Stimulated activated CD4-positive, alpha-beta T cell treated with anti-CD3 and anti-CD28 coated beads, Interleukin-1b, Interleukin-23, amount 100 ng/mL, for 1 hour (primary cell): ENCODE measurements at places on chromosomes 5 and 9.

GRCh38 chr5:156456857-156457256 is 129.9 kb downstream of the SGCD start:
- DNase-seq: no peak

GRCh38 chr9:126377536-126377935 is 50.9 kb downstream of the MVB12B start:
- no peak for DNase-seq

GRCh38 chr5:163807781-163808180 is 302.4 kb downstream of the MAT2B start:
- DNase-seq: no peak

DNA sequence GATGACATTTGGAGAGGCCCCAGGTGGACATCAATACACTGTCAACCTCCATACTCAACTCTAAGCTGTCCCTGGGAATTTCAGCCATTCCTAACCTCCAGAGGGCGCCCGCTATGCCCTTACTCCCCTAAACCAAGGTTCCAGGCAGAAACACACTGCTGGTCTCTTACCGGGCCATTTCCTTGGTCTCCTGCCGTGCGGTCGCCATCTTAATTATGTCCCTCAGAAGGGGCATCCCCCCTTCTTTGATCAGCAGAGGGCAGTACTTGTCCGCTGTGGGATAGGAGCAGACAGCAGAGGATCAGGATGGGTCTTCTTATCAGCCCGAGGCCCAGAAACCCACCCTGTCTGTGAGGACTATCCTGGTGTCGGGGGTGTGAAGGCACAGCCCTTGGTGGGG is 9.3 kb upstream of the ZDHHC12 start:
- DNase-seq: no peak

GRCh38 chr9:32627394-32627954 is 8.0 kb downstream of the TAF1L start:
- DNase-seq: no peak

DNA sequence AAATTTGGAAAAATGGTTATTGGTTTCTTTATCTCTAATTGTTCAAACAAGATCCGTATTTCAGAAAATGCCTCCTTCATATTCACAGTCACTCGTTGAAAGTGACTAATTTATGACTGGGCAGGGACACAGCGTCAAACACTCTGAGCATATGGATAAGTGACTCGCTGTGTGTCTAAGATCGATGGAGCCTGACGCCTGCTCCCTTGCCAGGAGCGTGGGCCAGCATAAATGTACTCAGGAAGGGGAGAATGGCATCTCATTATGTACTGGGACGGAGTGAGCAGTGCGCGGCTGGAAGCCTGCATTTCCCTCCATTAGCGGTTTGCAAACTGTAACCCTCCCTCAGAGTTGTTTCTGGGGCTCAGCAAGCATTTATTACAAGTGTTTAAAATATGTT is 79.8 kb upstream of the CAST start:
- DNase-seq: no peak

GRCh38 chr9:107732781-107733522 is 243.4 kb upstream of the KLF4 start:
- no peak for DNase-seq

DNA sequence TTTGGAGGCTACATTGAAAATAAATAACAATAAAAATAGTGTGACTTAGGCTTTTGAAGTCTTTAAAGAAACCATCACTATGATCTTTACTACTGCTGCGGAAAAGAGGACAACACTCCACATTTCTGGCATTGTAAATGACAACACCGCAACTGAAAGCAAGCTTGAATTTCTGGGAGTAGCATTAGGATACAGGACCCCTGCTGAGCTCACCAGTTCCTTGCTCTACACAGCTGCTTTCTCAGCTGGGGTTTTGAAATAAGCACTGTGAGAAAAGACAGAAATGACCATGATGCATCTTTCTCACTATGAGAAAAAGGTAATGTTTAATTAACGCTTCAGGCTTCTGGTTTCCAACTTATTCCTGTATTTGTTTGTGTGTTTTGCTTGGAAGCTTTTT is 168.0 kb downstream of the TAF11L14 start:
- DNase-seq: no peak

- DNase-seq: no peak
These were observed 37.8 kb downstream of the EXOSC2 start for GRCh38 chr9:130731355-130731754.

DNA sequence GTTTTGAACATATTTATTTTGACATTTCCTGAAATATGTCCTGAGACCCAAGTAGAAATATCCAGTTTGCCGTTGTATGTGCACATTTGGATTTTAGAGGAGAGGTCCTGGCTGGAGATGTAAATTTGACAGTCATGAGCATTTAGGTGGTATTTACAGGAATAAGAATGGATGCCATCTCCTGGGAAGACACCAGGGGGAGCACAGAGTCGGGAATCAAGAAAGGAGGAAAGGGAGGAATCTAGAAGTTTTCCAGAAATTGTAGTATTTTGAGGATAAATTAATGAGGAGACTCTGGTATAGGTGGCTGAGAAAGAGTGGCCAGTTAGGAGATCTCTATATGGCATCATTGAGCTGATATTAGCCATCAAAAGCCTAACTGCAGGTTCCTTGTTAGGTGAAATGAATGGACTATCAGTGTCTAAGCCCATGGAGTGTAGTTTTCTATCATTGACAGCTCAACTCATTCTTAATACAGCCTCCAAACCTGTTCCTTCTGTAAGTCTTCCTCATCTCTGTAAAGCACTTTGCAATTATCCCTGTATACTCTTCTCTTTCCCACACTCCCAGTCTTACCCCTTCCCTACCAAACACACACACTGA is 7.2 kb downstream of the GAPT start:
- no peak for DNase-seq

DNA sequence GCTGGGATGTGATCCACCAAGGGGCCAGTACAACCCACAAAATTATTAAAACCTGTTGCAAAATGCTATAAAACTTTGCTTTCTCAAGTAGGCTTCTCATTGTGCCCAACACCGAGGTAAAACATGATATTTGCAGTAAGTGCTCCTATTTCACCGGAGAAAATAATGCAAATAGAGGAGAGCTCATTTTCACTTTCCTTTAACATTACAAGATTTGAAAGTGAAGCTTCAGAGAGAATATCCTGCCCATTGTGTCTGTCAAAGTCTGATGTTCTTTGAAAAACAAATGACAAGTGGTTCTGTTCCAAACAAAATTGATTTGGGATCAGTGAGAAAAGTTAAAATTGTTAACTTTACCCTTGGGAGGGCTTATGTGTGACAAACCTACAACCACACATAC is 287.1 kb downstream of the KCNN2 start:
- no peak for DNase-seq

- DNase-seq: no peak
These were observed 2.4 kb upstream of the RXRA start for GRCh38 chr9:134323741-134324358.

DNA sequence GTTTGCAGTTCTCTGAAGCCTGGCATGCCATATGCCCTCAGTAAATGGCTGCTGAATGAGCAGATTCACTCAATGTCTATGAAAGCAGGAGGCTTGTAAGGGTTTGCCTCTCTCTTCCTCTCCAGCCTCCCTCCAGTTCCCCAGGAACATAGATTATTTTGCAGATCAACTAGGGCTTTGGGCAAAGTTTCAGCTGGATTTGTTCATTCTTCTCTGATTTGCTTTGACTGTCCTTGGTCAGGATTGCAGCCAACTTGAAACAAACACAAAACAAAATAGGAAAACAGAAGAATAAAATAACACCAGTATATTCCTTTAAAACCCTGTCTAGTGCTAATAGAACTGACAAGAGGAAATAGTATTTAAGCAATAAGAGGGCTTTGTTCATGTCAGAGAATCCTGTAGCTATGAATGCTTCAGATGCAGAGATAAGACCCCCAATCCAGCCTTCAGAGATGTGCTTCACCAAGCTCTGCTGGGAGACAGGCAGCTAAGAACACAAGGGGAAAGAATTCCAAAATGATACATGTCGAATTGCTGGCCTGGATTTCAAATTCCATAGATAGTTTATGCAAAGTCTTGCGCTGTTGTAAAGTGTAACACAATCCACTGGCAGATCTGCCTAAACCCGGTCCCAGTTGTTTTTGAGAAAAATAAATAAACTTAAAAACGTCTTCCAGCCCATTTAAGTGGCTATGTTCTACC is 174.3 kb downstream of the PAPPA start:
- no peak for DNase-seq

- no peak for DNase-seq
These were observed 12.2 kb downstream of the TAS2R1 start for GRCh38 chr5:9617739-9618504.

DNA sequence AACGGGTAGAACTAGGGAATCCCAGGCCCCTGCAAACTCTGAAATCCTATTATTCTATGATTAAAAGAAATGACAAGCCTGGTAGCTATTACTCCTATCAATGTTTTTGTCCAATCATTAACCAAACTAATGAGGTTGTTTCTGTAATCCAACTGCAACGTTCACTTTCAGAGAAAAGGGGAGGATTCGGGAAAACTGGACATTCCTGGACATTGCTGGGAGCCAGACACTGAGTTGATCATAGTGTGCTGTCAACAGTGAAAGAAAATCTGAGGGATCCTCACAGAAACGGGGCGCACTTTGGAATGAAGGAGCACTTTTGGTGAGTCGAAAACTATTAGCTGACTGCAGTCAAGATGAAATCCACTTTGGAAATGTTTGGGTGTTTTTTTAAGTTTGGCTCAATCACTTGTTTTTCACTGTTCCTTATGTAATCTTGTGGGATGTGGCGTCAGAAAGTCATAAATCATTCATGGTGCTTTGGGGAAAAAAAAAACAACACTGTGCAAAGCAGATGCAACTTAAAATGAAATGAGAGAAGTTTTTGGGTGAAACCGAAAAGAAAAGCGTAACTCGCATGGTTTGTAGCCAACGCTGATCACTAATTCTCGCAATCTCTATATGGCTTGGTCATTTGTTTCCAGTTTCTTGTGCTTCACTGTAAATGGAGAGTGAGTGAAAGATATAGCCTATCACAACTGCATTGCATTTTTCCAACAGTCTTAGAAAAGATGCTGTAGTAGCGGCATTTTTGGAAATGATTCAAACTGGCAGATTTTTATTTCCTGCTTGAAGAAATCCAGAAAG is 51.2 kb upstream of the ADRA1B start:
- no peak for DNase-seq

GRCh38 chr5:174715804-174716203 is 8.6 kb upstream of the MSX2 start:
- DNase-seq: no peak

GRCh38 chr9:36834736-36835135 is 199.3 kb downstream of the PAX5 start:
- DNase-seq: no peak

DNA sequence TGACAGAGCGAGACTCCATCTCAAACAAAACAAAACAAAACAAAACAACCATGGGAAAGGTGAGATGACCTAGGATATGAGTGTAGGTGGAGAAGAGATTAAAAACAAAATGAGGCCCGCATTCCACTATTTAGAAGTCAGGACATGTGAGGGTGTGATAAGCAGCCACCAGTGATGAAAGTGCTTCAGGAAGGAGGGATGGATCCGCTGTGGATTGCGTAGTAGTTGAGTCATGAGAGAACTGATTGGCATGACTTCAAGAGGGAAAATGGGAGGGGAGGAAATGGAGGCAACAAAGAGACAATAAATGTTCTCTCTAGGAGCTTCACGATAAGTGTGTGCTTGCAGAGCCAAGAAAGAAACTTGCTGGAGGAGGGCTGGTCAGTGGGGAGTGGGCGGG is 367.6 kb downstream of the ARL15 start:
- DNase-seq: no peak

DNA sequence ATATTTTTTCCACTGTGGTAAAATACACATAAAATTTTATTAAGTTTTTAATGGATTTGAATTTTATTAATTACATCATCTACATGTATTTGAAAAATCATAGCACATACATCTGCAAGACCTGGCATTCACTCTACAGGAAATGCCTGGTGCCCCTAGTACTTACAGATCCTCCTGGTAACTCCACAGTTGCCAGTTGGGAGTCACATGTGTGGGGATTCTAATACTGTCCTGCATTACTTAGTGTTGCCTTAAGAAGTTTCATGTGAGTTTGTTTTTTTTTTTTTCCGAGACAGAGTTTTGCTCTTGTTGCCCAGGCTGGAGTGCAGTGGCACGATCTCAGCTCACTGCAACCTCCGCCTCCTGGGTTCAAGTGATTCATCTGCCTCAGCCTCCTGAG is 18.1 kb downstream of the KDM3B start:
- no peak for DNase-seq

DNA sequence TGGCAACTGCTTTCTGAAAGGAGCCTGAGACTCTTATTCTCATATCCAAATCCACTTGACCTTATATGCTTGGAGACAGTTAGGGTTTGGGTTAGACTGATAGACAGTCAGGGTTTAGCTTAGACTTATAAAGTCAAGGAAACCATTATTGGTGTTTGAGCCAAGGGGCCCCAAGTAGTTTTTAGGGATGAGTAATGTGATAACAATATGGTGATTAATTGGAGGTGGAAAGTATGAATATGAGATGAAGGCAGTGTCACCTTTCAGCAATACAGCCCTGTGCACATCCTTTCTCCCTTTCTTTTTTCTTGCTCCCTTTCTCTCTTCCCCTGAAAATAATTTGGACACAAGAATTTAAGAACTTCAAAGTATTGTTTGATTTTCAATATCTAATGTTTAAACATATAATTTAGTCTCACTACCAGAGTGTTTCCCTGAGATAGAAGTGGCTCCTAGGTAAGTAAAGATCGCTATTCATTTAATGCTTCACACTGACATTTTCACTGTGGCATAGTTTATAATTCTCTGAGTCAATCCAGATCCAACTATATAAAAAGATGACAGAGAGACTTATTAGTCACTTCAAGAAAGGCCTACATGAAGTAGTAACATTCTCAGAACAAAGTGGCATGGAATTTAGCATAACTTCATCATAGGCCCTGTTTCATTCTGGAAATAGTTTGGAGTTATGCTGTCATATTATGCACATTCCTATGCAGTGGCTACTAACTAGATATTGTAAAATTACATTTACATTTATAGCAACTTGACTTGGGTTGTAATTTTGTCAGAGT is 200.8 kb downstream of the CHSY3 start:
- DNase-seq: no peak

DNA sequence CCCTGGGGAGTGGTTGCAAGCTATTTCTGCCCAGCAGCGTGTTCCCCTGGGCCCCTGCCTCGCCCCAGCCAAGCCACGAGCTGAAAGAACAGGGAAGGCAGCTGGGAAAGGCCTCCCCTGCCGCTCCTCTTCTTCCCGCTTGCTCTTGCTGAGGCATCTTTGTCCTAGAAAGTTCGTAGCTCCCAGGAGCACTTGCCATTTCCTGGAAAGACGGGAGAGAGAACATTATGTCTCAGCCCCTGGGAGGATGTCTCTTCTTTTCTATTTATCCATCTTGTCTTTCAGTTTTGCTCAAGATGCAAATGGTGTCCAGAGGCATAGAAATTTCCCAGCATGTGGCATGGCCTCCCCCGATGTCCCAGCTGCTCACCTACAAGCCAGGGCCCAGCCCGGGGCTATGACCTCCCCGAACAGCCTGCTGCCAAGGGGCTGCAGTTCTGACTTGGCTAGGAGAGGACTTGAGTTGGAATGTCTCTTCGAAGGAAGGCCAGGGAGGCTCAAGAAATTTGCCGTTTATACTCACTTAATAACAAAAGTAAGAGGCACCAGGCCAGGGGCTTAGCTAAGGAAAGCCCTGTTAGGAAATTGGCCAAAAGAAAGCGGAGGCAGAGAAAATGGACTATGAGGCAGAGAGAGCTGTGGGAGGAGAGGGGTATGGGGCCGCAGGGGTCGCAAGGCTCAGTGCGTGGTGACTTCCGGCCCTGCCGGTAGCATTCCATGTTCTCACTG is 87.3 kb downstream of the LIFR start:
- DNase-seq: no peak

GRCh38 chr9:81879501-81879916 is 48.7 kb upstream of the SPATA31D4 start:
- no peak for DNase-seq
